ENCODE measurements at places on chromosomes 7 and 10. TPM values are rescaled to one million over a fixed set of nuclear protein-coding genes. Genes with fewer than 3 reads are reported as not detected.

DNA sequence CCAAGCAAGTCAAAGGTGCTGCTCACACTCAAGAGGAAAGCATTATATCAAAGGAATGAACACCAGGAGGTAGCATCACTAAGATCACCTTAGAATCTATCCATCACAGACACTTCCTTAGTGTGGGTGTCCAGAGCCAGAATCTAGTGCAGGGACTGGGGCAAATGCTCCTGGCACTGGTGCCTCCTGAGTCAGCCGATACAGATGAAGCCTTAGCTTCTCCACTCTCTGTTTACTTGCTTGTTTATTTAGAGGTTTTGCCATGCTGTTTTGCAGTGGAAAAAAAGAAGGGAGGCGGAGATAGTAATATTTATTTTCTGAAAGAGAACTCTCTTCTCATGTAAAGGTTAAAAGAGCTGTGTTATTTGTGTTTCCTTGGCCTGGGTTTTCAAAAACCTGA is 303.1 kb downstream of the WDR11 start:
- DNase-seq = no peak

GRCh38 chr7:130112093-130112492 is 41.8 kb downstream of the KLHDC10 start:
- no peak for DNase-seq

DNA sequence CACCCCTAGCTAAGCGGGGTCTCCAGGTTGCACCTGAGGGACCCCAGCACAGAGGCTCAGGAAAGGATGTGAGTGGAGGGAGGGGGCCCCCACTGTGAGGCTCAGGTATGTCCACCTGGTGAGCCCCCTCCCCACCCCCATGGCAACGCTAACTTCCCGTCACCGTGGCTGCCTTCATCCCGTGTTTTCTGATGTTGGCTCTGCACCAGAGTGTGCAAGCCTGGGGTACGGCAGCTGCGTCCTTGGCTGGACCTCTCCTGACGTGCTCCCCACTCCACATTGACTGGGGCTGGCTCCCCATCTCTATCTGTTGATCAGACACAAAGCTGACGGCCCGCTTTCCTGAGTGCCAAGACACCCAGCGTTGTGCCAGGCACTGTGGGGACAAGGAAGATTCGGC is 136.7 kb downstream of the ACTR3B start:
- DNase-seq = no peak

DNA sequence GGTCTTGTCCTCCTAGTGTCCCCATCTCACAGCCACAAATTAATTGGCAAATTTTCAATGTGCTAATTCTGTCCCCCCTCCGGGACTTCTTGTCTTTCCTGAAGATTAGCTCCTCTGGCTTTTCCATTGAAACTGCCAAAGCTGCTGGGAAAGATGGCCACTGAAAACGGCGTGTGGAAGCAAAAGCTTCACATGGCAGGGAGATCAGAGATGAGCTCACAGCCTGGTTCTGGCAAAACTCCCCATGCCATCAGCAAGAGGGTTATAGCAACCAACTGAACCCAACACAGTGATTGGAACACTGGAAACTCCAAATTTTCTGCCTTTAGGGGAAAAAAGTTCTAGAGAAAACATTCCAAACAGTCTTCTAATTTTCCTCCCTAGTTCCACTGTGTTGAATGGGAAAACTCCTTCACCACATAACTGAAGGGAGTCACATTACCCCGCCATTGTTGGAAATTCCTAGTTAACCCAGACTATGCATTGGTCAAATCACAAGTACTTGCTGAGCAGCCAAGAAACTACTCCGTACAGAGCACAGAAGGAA is 37.0 kb downstream of the NRAP start:
- DNase-seq = no peak

DNA sequence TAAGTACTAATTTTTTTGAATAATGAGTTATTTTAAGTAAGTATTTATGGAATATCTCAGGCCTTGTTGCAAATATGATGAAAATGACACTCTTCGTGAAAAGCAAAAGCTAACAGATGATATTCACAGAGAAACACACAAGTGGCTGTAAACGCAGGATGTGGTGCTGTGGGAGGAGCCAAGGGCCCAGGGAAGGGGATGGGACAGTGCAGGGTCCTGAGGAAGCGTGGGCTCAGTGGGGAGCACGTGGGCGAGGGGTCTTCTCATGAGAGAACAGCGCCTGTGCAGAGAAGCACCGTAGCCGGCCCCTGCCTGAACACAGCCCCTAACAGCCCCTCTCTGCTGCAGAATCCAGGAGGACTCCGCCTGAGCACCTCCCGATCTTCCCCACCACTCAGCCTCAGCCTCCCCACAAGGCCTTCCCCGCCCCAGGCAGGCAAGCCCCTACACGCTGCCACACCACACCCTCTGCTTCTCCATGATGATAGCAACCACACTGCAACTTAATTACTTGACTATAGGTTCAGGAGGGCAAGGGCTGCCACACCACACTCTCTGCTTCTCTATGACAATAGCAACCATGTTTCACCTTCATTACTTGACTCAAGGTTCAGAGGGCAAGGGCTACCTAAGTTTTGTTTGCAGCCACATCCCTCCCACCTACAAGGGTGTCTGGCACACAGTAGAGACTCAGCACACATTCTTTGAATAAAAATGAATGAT is 152.6 kb upstream of the RNF32 start:
- no peak for DNase-seq

DNA sequence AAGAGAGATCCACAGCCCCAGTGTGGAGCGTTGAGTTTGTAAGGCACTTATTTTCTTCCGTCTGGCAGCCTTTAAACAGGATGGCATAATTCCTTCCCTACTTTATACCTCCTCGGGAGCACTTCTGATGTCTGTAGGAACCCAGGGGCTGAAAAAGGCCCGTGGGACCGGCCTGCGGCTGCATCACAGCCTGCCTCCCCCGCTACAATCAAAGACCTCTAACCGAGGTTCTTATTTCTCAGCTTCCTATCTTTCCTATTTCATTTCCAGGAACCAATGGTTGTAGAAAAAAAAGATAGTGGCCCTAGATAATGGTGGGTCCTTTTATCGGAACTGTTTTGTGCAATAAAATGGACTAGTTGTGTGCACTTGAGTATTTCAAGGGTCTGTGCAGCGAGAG is 4.1 kb upstream of the CTBP2 start:
- no peak for DNase-seq

- no peak for DNase-seq
Observed at GRCh38 chr10:30979956-30980355, 51.7 kb downstream of the ZNF438 start.

- DNase-seq = no peak
Observed at GRCh38 chr10:24804956-24805355, 81.3 kb upstream of the ARHGAP21 start.

DNA sequence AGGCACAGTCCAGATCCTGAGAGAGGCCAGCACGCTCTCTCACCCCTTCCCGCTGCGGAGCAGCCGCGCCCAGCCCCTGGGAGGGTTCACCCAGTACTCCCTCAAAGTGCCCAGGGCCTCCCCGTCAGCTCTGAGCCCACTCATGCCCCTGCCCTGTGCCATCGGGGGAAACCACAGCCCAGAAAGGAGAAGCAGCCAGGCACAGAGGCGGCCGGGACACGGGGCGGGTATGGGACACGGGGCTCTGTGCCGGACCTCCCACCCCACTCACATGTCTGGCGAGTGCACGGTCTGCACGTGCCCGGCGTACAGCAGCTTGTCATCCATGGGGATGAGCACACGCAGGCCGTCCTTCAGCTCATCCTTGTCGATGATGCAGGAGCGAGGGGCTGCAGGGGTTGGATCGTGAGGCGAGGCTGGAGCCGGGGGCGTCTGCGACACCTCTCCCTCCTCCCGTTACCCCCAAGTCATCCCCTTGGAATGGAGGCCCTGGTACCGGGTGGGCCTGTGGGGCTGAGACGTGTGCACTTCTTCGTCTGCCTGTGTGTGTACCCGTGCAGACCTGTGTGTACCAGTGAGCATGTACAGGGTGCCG is 38.2 kb downstream of the SLC29A4 start:
- no peak for DNase-seq

DNA sequence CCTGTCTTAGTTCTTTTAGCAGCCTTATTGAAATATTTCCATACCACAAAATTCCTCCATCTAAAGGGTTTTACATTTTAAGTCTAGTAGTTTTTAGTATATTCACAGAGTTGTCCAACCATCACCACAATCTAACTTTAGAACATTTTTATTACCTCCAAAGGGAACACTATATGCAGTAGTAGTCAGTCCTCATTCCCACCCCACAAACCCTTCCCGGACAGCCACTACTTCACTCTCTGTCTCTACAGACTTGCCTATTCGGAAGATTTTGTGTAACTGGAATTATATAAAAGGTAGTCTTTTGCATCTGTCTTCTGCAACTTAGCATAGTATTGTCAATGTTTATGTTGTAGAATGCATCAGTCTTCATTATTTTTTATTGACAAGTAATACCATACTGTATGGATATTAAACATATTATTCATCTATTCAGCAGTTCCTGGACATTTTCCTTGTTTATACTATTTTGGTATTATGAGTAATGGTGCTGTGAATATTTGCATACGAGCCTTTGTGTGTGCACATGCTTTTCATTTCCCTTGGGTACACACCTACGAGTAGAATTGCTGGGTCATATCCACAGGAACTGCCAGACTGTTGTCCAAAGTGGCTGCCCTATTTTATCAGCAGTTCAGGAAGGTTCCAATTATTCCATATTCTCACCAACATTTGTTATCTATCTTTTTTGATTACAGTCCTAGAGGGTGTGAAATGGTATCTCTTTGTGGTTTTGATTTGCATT is 60.9 kb upstream of the LANCL2 start:
- DNase-seq = no peak

DNA sequence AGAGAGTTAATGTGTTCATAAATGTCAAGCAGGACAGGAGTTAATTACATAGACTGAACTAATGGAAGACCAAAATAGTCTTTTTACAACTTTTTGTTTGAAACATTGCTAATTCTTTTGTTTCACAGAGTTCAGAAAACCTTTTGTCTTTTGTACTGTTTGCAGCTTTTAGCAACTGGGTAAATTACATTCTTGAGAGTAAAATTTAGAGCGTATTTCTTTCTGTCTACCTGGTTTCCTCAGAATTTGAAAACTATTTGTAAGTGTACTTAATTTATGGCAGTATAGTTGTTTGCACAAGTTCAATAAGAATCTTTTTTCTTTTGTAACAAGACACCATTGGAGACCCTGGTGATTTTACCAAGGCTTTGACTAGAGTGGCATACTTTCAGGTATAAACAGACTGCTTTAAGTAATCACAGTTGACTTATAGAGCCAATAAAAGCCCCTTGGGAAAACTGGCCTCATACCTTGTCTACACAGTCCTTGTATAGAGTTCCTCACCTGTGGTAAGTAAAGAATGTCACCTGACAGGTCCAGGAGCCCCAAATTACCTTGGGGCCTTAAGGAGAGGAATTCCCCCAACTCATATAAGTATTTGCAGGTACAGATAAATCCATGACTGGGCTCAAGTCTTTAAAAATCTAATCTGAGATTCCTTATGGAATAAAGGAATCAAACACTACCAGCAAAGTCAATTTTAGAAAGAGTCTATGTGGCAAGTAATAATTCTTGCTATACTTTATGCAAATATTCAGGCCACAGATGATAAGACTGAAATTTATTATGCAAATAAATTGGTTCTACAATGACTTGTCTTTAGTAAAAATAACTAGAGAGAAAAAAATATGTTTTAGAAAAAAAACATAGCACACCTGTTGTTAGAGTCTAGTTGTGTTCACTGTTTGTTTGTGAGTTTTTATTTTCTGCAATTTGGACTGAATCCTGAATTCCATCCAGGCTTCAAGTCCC is 23.6 kb upstream of the CREB3L2 start:
- no peak for DNase-seq

DNA sequence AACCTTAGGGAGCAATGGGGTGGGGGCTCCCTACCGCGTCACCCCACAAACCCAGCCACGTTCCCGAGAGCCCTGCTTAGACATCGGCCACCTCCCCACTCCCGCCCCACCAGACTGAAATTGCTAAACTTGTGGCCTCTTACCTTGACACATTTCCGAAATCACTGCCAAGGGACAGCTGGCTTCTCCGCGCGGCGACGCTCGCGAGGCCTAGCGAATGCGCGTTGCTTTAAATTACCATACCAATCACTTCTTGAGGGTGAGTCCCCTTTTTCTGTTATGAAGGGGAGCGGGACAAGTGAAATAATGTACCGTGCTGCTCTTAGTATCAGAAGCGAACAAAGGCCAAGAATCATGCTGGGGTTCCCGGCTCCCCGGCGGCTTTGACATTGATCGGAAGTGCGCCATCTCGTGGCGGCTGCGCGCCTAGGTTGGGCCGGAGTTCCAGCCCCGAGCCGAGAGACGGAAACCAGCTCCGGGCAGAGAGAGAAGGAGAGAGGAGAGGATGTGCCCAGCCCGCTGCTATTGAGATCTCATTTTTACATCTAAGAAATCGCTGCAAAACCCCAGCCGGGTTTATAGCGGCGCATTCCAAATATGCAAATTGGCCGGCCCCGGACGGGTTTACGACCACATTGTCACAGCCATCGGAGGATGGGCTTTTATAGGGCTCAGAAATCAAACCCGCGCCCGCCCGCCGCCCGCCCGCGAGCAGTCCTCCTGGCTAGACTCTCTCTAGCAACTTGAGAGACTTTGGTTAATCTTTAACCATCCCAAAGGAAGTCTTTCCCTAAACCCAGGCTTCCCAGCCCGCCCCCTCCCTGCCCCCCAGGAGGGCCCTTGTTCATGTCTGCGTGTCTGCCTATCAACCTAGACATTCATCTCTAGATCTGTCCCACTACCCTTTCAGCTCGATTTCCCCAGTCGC is 5.3 kb downstream of the HOXA11 start:
- no peak for DNase-seq

GRCh38 chr10:79407811-79408795 is 37.3 kb downstream of the ZCCHC24 start:
- no peak for DNase-seq

GRCh38 chr7:151875942-151876898 is 695 bp downstream of the PRKAG2 start:
- no peak for DNase-seq

GRCh38 chr7:44104860-44105771 is 971 bp downstream of the AEBP1 start:
- no peak for DNase-seq

DNA sequence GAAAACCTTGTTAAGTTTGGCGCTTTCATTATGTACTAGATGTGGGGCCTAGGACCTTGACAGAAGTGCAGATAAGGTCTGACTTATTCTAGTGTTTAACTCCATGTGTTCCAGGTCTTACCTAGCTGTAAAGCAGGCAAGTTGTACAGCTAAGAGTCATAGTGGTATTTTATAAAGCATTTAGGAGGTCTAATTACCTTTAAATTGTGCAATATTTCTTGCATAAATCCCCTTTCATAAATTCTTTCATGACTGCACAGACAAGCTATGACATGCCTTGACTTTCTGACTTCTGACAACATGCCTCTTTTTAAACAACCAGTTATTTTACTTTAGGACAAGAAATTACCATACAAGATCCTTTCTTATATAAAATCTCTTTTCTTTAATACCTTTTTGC is 151.6 kb upstream of the VSTM2A start:
- DNase-seq = no peak

The CPA4 gene
- 27.7 TPM for total RNA-seq

The FGFR2 gene
- total RNA-seq = 0.23 TPM

The PSD gene
- total RNA-seq = 0.35 TPM

The FLNC gene
- total RNA-seq = 170 TPM

The NUTM2E gene
- 0.19 TPM for total RNA-seq

The GIMAP4 gene
- total RNA-seq = 83.5 TPM

The ELN gene
- 1.8 TPM for total RNA-seq

The FGL2 gene
- not detected for total RNA-seq

The TBXAS1 gene
- 9.0 TPM for total RNA-seq
